Activated CD4-positive, alpha-beta T cell treated with anti-CD3 and anti-CD28 coated beads, Interleukin-2, amount 50 U/mL, for 48 hours (primary cell): ENCODE measurements at places on chromosomes 16 and 17.

- DNase-seq: no peak
These were observed at the start of gene TBX4 for GRCh38 chr17:61452301-61453290. TBX4 (plus strand) TSS chr17:61452422; CDS start chr17:61456491, 4,069 bp downstream.

DNA sequence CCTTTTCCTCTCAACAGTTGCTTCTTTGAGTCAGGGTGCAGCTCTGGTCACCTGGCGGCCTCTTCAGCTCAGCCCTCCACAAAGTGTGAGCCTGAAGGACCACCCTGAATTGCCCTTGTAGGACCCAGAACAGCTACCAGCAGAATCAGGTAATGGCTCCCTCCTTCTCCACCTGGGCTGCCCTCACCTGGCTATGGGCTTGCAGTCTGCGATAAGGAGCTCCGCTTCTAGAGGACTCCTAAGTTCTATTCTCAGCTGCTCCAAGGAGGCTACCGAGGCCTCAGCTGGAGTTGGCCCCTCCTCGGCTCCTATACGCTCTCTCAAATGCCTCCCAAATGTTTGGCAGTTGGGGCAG, 13.4 kb downstream of the SMIM5 start:
- no peak for DNase-seq

GRCh38 chr16:89001117-89002027, 24.4 kb upstream of the CBFA2T3 start:
- DNase-seq: no peak

GRCh38 chr17:76501827-76502307, 644 bp upstream of the RHBDF2 start:
- no peak for DNase-seq

- DNase-seq: peak; percentile 58
These were observed 867 bp upstream of the LIMD2 start for GRCh38 chr17:63700528-63701455.

GRCh38 chr16:56136256-56136655, 55.0 kb upstream of the GNAO1 start:
- DNase-seq: no peak

- peak; percentile 29 for DNase-seq
These were observed at the start of gene SLFN12 for GRCh38 chr17:35432176-35433074. SLFN12 (minus strand) TSS chr17:35432500; CDS start chr17:35423028, 9,472 bp downstream.

- no peak for DNase-seq
These were observed 108.2 kb downstream of the N4BP1 start for GRCh38 chr16:48501516-48502377.

DNA sequence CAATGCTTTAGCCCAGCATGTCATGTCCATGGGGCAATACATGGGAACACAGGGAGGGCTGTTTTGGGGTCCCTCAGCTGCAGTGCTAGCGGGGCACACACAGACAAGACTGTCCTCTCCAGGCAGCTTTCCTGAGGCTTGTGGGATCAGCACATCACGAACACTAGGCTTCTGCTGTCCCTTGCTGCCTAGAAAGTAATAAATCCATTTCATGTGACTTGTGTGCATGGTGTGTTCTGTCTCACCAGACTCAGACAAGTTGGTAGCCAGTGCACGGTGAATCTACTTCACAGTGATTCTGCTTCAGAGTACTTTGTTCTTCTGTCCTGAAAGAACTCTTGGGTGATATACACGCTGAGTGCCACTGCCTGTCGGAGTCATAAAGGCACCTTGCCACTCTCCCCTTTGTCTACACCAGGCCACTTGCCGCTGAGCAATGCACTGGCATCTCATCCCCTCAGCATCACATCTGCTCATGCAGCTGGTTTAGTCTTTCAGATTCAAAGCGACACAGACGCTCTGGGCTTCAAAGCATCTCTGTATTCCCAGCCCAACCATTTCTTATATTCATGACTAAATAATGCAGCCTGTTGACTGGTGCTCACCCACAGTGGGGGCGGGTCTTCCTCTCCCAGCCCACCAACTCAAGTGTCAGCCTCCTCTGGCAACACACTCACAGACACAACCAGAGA, 95.2 kb upstream of the COX10 start:
- no peak for DNase-seq

DNA sequence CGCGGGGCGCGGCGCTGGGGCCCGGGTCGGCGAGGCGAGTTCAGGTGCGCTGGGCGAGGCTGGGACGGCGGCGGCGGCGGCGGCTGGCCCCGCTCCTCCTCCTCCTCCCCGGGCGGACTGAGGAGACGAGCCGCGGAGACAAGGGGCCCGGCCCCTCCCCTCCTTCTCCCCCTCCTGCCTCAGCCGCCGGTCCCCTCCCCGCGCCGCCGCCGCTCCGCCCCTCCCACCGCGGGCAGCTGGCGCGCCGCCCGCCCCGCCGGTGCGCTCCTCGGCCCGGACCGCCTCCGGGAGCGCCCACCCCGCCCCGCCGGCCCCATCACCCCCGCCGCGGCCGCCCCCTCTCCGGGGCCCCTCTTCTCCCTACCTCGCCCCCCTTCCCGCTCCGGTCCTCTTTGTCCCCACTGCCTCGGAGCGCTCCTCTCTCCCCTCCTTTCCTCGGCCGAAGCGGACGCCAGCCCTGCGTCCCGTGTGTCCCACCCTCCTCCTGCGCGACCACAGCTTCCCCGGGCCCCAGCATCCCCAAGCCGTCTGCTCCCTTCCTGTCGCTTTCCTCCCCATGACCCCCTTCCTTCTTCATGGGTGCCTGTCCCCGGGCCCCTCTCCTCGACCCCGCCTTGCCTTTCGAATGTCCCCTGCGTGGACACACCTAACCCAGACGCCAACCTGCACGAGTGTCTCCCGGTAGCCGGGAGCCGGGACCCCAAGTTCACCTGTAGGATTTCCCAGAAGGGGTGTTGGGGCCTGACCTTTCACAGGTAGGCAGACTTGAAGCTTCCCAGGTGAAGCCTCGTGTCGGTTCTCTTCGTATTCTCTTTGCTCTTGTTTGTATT, at the start of gene TOX3:
Gene TOX3, minus strand, starts transcription at position 140 of the 830 bp plus-strand sequence. CDS start 420 bp downstream, outside the sequence.
- no peak for DNase-seq

DNA sequence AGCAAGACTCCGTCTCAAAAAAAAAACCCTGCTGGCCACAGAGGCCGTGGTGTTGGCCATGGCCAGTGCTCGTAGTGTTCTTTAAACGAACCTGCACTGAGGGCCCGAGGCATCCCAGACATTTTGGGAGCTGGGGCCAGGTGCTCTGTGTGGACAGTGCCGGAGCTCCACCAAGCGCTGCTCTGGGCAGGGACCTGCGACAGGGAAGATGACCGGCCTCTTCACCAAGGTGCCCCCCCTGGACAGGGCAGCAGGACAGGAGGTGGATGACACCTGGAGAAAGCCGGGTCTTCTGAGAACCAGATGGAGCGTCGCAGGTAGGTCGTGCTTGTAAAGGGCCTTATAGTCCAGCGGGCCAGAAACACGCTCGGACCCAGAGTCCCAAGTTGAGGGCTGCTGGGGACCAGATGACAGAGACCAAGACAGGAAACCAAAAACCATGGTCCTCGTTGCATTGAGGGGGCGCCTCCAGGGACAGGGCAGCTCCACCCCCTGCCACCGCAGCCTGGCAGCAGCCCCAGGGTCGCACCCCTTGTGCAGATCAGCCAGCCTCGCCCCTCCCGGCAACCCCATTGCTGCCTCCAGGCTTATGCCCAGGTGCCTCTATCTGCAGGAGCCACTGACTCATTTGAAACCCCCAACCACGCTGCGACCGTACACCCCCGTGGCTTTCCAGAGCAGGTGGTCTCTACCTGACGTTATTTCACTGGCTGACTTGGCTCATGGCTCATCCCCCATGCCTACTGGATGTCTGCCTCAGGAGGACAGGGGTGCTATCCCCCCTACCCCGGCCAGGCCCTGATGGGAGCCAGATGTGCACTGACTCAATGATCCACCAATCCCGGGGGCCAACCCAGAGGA, 4.2 kb upstream of the NTN3 start:
- DNase-seq: no peak

DNA sequence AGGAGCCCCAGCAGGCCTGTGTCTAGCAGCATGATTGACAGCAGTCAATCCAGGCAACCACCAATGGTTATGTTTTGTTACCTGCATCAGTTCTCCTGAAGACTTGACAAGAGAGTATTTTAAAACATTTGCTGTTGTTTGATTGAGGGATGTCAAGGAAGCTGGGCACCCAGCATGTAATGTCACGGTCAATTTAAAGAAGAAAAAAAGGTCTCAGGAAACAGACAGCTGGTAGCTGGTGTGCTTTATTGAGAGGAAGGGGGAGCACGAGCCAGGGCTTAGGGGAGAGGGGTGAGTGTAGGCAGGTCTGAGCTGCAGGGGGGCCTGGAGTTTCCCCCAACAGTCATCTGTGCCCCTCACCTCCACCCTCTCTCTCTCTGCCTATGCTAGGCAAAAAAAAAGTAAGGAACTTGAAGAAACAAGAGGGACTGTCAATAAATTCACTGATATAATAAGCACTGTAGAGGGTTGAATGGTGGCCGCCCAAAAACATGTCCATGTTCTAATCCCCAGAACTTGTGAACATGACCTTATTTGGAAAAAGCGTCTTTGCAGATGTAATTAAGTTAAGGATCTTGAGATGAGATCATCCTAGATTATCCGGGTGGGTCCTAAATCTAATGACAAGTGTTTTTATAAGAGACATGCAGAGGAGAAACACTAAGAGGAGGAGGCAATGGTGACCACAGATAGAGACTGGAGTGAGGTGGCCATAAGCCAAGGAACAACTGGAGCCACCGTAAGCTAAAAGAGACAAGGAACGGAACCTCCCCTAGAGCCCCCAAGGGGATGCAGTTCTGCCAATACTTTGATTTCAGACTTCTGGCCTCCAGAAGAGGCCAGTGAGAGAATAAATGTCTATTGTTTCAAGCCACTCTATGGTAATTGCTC, 14.5 kb downstream of the TSPOAP1 start:
- DNase-seq: no peak

GRCh38 chr17:65684631-65685030, 123.2 kb upstream of the AXIN2 start:
- DNase-seq: no peak

DNA sequence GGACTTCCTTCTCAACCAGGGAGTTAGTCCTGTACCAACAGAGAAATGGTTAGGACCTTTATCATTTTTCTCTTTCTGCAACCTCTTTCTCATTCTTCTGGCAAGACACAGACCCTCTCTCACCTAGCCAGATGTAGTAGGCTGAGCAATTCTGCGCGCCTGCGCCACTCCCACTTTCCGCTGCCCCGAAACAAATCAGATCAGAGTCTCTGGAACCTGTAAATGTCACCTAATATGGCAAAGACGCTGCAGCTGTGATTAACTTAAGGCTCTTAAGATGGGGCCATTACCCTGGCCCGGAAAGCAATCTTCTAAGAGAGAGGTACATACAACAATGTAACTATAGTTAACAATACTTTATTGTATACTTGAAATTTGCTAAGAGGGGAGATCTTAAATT, 94.3 kb upstream of the ASIC2 start:
- no peak for DNase-seq

DNA sequence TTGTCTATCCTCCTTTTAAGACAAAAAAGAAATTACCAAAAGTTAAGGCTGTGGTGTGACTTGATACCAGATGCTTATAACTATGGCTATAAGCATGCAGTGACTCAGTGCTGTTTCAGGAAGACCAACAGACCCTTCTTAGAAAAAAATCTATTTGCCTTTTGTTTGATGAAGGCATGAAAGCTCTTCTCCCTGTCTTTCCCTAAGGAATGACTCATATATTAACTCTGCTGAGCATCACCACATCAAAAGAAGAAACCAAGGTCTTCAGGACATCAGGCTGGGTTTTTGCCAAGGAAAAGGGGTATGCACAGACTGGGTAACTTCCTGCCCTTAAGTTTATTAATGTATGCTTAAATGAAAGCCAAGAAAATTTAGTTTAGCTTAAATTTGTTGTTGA, 47.1 kb downstream of the VMP1 start:
- DNase-seq: no peak

DNA sequence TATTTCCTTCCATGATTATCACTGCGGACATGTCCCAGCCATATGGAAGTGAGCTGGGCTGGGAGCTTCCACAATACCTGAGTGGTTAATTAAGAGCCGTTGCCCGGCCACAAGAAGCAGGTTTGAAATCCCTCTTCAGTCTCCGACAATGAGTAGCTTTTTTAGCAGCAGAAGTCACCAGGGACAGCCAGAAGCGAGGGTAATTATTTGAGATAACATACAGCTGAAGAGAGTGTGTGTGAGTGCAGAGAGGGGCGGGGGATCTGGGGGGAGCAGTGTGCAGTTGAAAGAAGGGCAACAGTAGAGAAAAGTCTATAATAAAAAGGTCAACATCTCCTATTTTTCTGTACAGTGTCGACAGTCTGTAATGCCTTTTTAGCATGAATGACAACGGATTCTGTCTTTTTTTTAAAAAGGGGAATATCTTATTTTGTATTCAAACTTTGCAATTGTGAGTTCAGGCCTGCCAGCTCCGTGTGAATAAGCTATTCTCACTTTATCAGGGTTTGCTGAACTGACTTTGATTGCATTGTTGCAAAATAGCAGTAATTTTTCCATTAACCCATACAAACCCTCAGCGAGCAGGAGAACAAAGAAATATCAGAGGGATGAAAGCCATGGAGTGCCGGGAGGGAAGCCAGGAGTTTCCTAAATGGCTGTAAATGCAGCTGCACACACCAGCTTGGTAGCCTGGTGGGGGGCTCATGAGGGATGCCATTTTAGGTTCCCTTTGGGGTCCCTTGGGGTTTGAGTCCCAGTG, 220.3 kb upstream of the IRX3 start:
- DNase-seq: no peak

- DNase-seq: no peak
These were observed 1.1 kb downstream of the SPSB3 start for GRCh38 chr16:1781254-1781653.

- no peak for DNase-seq
These were observed 9.9 kb upstream of the HOXB13 start for GRCh38 chr17:48738424-48738802.

GRCh38 chr17:624341-624860, 90.2 kb downstream of the VPS53 start:
- no peak for DNase-seq

GRCh38 chr16:7338826-7339225, 6.2 kb downstream of the RBFOX1 start:
- no peak for DNase-seq

GRCh38 chr16:17365211-17365541, 105.6 kb downstream of the XYLT1 start:
- DNase-seq: no peak

GRCh38 chr16:18933501-18933900, 7.3 kb upstream of the SMG1 start:
- DNase-seq: no peak

- no peak for DNase-seq
These were observed 26.9 kb downstream of the SOCS3 start for GRCh38 chr17:78332991-78333390.

- DNase-seq: peak; percentile 88
These were observed 12.4 kb downstream of the ZG16B start for GRCh38 chr16:2842340-2843000.
